Coronary artery (tissue), 2 donors: ENCODE measurements at places on chromosomes 7 and 10.

DNA sequence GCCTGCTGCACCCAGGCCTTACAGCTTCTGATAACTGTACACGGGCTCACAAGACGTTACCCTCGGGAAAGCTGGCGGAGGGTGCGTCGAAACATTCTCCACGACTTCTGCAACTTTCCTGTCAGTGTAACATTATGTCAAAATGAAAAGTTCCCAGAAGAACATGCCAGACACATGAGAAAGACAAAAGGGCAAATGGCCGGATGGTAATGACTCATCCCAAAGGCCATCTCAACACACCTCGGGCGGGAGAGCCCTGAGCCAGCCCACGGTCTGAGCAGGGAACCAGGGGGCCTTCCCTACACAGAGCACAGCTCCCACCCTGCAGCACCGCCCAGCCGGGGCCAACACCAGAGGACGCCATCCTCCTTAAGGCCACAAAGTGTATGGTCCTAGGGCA, 118.7 kb downstream of the MAD1L1 start:
- no peak for DNase-seq

DNA sequence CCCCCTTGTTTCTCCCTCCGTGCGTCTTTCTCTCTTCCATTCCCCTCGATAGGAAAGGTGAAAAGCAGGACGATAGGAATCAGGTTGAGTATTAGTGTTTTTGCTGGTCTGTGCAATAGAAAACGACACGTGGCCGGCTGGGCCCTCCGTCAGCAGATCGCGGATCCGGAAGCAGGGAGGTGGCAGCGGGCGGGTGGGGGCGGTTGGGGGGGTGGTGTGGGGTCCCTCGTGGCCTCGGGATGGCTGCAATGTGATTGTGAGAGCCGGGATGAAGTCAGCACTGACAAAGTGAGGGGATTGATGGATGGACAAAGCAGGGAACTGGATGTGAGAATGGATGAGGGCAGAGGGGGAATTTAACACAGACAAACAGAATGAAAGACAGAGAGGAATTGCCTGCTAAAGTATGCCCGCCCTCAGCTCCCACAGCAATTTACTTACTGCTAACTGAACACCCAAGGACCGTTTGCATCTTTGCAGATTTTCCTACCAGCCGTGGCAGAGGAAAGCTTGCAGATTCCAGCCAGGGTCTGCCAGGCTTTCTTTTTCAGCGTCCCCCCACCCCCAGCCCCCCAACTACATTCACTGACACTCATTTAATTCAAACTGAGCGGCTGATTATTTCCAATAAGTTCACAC, 280.9 kb downstream of the LRMDA start:
- DNase-seq = no peak

GRCh38 chr7:99095698-99096097, 48.2 kb downstream of the SMURF1 start:
- no peak for DNase-seq

DNA sequence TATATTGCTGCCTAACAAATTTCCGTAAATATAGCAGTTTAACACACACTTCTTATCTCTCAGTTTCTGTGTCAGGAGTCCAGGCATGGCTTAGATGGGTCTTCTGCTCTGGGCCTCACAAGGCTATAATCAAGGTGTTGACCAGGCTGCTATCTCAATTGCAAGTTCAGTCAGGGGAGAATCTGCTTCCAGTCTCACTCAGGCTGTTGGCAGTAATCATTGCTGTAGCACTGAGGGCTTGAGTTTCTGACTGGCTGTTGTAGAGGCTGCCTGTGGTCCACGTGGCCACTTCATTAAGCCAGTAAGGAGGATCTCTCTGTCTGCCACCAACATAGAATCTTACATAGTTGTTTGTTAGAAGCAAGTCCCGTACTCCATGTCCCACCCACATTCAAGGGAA, 138.4 kb downstream of the ST7 start:
- DNase-seq = no peak

- no peak for DNase-seq
Observed at GRCh38 chr7:12391922-12392615, 11.6 kb downstream of the VWDE start.

GRCh38 chr10:88657901-88658300, 6.3 kb upstream of the LIPF start:
- no peak for DNase-seq

- DNase-seq = no peak
Observed at GRCh38 chr7:144517749-144518148, 114.3 kb upstream of the NOBOX start.

DNA sequence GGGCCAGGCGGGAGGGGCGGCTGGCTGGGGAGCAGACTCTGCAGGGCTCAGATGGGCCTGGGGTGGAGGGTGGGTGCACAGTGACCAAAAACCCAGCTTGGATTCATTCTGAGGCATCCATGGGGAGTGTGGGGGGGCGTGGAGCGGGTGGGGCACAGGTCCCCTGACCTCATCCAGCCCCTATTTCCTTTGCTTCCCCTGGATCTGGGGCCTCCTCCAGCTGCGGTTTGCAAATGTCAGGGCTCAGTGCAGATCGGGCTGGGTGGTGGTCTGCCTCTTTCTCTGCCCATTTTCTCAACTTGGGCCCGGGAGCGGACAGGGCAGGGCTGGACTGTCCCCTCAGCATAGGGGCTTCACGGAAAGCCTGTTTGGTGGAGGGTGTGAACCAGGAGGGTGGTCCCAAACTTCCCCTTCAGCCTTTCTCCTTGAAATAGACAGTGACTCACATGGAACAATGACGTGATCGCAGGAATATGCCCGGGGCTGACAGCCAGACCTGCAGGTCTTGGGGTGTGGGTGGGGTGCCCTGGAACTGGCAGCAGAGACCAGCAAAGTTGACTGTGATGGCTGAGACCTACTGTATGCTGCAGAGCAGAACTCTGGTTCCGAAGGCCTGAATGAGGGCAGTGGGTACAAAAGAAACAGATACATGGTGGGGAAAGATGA, 72.9 kb upstream of the PODXL start:
- DNase-seq = no peak

- no peak for DNase-seq
Observed at GRCh38 chr10:124142006-124142739, 48.8 kb upstream of the CHST15 start.

DNA sequence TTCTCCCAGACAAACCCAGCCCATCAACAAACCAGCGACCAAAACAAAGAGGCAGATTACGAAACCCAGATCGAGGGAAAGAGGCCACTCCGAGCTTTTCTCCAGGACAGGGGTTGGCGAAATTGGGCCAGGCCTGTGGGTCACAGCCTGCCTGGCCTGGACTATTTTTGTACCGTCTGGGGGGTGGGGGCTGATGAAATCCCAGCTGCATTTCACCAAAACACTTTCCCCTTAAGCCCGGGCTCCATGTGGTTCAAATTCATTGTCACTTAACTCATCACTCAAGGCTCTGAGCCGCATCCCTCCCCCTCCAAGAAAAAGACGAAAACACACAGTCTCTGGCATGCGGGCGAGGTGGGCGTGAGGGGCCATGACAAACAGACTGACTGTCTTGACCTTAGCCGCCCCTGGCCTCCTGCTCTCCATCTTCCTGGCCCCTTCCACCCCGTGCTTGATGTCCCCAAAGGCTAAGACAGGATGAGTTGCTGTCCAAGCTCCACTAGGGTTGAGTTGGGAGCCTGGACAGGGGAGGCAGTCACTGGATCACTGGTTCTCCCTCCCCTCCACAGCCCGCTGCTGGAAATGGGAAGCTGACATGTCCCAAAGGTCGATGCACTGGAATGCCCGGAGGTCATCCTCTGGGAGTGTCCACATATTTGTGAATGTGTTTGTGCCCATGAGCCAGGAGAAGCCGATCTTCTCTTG, 19.2 kb downstream of the TMEM270 start:
- DNase-seq = peak; percentile 90

DNA sequence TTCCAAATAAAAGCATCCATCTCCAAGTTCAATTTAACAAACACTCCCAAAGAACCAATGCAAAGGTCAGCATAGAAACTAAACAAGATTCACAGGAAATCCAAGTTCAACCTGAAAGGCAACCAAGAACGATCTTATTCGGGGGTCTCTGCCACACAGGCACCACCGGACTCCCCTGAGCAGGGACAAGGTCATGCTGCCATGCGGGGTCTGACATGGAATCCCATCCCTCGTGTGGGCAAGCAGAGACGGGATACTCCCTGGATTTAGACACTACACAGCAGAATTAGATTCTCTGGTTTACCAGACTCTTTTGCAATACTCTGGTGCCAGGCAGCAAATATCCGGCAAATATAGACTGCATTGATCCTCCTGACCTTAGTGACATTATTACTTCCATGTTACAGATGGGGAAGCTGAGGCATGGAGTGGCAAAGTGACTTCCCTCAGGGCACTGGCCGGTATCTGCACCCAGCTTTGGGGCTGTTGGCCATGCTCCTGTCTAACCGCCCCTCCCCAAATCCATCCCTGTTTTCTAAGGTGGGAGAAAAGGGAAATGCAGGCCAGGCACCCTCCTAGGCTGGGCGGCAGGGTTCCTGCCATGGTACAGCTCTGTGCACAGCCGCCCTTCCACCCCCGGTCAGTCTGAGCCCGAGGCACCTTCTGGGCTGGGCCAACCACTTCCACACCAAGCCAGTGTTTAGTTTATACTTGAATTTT, 111.8 kb downstream of the VIPR2 start:
- peak; percentile 46 for DNase-seq

DNA sequence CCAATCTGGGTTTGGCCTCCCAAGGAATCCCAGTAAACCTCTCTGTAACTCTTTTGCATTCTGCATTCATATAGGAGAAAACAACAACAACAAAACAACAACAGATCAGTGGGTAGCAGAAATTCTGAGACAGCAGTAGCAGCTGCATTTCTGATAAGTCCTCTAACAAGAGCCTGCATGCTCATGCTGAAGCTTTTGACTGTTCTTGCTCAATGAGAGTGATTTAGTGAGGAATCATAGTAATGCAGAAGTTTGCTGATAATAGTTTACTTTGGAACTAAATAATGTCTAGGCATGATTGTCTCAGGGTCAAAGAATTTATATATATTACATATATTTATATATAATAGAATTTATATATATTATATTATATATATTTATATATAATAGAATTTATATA, 35.2 kb downstream of the BMPER start:
- no peak for DNase-seq

DNA sequence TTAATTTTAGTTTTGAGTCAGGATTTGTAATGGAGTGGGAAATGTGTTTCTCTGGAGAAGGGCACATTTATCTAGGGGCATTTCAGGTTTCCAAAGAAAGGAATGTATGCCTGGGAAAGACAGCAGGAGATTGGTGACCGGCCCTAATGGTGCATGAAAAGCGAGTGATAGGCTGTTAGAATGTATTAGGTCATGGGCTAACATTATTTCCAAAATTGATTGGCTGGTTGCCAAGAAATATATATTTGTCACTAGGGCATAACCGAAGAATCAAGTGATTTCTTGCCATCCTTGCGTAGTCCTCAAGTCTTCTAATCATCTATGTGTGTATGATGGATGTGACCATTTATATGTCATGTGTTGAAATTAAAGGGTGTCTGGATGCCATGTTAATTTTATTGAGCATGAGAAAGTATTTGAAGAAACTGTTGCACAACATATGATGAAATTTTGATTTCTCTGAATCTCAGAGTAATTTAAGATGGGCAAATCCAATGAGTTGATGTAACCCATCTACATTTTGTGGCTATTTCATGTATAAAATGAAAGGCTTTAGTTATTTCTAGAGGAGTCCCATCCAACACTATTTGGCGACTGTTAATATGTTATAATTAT, 248.4 kb downstream of the BMPER start:
- no peak for DNase-seq

- DNase-seq = no peak
Observed at GRCh38 chr7:129356176-129356575, 78.1 kb upstream of the STRIP2 start.

- DNase-seq = no peak
Observed at GRCh38 chr10:8296090-8296733, 241.7 kb downstream of the GATA3 start.

- no peak for DNase-seq
Observed at GRCh38 chr10:17038627-17039026, 91.0 kb downstream of the CUBN start.

- DNase-seq = no peak
Observed at GRCh38 chr7:154804449-154804848, 198.5 kb downstream of the PAXIP1 start.

- DNase-seq = no peak
Observed at GRCh38 chr7:124785994-124786393, 20.4 kb upstream of the GPR37 start.

GRCh38 chr7:135645296-135645904, 16.9 kb upstream of the STMP1 start:
- no peak for DNase-seq

GRCh38 chr7:2129323-2130095, 103.2 kb downstream of the MAD1L1 start:
- no peak for DNase-seq

DNA sequence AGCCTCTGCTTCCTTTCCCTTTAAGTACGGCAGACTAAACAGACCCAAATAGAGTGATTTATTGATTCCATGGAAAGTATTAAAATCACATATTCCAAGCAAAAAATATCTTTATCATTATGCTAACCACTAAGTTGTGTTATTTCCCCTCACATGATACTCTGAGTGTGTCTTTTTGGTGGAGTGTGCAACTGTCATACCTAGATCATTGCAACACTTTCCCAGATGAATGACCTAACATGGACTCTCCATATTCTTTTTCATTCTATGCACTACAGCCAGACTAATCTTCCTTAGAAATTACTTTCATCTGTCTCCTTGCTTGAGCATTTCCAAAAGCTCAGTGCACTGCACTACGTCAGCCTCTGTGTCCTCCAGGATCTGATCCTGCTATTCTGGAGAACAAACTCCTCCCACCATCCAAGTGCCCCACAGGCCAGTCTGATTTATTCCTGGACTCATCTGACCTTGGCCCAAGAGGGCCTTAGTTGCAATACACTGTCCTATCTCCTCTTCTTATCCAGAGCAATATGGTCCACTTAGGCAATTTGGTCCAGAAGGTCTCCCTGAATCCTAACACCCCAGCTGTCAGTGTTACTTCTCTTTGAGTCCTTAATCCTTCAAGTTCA, 263.3 kb upstream of the KLF6 start:
- no peak for DNase-seq

- DNase-seq = no peak
Observed at GRCh38 chr7:129657363-129657762, 45.8 kb downstream of the NRF1 start.

GRCh38 chr10:72309290-72310240, 35.8 kb downstream of the DDIT4 start:
- DNase-seq = no peak

GRCh38 chr7:29771081-29771816, 35.1 kb upstream of the WIPF3 start:
- no peak for DNase-seq

GRCh38 chr10:20888620-20889330, 8.3 kb downstream of the NEBL start:
- no peak for DNase-seq

GRCh38 chr7:29853789-29854188, 47.5 kb downstream of the WIPF3 start:
- DNase-seq = no peak

DNA sequence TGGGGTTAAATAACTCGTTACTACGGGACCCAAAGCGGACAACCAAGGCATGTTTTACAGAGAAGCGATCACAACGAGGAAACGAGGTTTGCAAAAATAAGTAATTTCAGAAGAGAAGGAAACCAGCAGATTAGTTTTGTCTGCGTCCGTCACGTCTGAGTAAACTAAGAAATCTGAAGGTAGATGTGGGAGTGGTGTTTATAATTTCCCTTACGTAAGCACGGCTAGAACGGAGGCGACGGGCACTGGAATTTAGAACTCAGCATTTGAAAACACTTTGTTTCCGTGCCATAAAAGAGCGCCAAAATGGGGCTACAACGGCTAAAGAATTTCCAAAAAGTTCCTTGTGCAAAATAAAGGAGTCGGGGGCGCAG, 718 bp upstream of the UMAD1 start:
- no peak for DNase-seq

- DNase-seq = no peak
Observed at GRCh38 chr7:36606153-36606975, 117.9 kb downstream of the AOAH start.
